ENCODE measurements at places on chromosomes 12 and 14. TPM values are rescaled to one million over a fixed set of nuclear protein-coding genes. Genes with fewer than 3 reads are reported as not detected.
A peak's percentile ranks its signal among the peaks of the same experiment; 100 is the strongest.

DNA sequence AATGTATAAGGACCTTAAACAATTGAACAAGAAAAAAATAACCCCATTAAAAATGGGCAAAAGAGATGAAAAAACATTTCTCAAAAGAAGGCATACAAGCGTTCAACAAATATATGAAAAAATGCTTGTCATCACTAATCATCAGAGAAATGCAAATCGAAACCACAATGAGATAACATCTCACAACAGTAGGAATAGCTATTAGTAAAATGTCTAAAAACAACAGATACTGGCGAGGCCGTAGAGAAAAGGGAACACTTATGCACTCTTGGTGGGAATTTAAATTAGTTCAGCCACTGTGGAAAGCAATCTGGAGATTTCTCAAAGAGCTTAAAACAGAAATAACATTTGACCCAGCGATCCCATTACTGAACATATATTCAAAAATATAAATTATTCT, 769.8 kb upstream of the MGAT4C start:
- DNase-seq = no peak

DNA sequence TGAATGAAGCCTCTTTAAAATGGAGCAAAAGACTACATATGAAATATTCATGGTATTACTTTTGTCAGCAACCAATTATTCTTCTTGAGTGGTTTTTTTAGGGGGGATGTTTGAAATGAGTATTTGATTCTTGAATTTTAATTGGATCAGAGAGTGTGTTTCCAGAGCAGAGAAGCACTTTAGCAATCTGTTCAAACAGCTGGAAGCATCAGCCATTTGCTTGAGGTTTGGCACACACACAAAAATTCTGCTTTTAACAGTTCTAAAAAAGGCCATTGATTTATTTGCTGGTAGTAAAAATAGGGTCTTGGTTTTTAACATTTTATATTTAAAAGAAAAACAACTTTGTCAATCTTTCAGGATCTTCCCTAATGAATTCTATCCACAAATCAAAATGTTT, 292.7 kb downstream of the LRFN5 start:
- no peak for DNase-seq

GRCh38 chr12:104571328-104571727, 114.6 kb downstream of the CHST11 start:
- DNase-seq = no peak

GRCh38 chr14:72155379-72155993, 223.3 kb downstream of the RGS6 start:
- DNase-seq = no peak

DNA sequence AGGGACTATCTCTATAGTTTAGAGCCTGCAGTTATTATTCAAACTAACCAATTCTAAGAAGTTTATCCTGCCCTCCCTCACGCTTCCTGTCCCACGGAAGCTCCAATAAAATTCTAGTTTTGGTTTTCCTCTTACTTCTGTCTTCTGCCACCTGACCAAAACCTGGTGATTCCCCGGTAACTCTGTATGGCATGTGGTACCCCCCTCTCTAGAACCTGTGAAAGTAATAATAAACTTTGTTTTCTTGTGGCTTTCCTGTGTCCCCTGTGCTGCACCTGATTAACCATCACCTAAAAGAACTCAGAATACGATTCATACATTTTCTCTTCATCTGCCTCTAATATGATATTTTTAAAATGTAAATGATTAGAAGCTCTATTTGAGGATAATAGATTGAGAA, 379.8 kb downstream of the APAF1 start:
- no peak for DNase-seq

- DNase-seq = peak; percentile 37
These were observed 95.2 kb upstream of the HMGA2 start for GRCh38 chr12:65728848-65729793.

DNA sequence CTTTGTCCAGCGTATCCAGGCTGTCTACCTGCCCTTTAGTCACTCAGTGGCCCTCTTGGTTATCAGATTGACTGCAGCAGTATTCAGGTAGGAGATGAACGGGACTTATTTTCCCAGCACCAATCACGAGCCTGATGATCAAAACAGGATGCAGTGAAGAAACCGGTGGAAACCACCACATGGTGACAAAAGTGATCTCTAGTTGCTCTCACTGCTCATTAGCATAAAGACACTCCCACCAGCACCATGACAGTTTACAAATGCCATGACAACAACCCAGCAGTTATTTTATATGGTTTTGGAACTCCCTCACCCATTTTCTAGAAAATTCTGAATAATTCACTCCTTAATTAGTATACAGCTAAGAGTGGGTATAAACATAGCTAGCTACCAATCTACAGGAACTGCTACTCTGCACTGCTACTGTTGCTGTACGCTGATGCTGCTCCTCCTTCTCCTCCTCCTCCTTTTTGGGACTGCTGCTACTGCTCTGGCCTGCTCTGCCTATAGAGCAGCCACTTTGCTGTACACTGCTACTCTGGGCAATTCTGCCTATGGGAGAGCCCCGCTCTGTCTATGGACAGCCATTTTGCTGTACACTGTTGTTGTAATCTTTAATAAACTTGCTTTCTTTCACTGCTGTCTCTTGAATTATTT, 142.5 kb upstream of the SSTR1 start:
- DNase-seq = no peak

DNA sequence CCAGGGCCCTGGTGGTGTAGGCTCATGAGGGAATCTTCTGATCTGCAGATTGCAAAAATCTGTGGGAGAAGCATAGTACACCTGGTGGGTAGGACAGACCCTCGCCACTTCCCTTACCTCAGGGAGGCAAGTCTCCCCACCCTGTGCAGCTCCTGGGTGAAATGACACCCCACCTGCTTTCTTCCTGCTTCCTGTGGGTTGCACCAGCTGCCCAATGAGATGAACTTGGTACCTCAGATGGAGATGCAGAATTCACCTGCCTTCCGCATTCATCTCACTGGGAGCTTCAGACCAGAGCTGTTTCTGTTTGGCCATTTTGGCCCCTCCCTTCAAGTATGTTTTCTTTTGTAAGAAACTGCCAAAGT, 4.7 kb downstream of the CLEC2D start:
- DNase-seq = no peak

GRCh38 chr12:56932867-56933266, 1.3 kb downstream of the SDR9C7 start:
- DNase-seq = no peak

GRCh38 chr14:61489512-61489911, 168.1 kb downstream of the PRKCH start:
- no peak for DNase-seq

- DNase-seq = no peak
These were observed 358.7 kb upstream of the TMPO start for GRCh38 chr12:98156697-98157096.

- no peak for DNase-seq
These were observed 46.2 kb upstream of the REP15 start for GRCh38 chr12:27650011-27650410.

DNA sequence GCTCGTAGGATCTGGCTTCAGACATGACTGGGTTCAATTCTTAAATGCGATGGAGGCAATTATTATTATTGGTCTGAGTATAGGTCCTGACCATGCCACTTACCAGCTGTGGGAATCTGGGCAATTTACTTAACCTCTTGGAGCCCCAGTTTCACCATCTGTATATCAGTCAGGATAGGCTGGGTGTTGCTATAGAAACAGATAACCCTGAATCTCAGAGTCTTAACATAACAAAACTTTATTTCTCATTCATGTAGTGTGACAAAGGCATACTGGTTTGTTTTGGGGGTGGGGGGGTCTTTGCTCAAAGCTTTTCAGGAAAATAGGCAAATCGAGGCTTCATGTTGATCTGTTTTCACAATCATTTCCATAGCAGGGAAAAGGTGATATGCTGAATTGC, 199.6 kb upstream of the SRRM4 start:
- no peak for DNase-seq

DNA sequence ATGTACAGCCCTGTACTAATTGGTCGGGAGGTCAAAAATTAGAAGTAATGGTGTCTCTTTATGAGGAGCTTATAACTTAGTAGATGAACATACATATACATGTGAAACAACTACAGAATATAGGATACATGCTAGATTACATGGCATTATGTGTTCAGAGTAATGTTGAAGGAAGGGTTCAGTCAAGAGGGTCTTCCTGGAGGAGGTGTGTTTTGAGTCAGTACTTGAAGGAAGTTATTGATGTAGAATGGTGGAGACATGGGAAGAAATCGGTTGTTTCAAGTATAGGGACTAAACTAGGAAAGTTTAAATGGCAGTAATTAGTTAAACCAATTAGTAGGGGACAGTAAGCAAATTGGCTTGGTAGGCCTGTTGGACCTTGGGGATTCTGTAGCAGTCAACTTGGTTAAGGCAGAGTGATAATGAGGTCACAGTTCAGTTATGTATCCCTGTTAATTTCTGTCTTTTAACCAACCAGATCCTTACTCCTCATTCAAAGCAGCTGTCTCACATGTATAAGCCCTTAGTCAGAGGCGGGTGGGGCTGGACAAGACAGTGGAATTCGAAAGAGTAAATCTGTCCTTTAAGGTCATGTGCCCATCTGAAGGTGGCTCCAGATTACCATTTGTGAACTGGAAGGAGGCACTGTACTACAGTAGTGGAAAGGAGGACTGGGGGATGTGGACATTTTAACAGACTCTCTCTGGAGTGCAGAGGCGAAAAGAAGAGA, 3.5 kb upstream of the ANKRD52 start:
- DNase-seq = peak; percentile 35

DNA sequence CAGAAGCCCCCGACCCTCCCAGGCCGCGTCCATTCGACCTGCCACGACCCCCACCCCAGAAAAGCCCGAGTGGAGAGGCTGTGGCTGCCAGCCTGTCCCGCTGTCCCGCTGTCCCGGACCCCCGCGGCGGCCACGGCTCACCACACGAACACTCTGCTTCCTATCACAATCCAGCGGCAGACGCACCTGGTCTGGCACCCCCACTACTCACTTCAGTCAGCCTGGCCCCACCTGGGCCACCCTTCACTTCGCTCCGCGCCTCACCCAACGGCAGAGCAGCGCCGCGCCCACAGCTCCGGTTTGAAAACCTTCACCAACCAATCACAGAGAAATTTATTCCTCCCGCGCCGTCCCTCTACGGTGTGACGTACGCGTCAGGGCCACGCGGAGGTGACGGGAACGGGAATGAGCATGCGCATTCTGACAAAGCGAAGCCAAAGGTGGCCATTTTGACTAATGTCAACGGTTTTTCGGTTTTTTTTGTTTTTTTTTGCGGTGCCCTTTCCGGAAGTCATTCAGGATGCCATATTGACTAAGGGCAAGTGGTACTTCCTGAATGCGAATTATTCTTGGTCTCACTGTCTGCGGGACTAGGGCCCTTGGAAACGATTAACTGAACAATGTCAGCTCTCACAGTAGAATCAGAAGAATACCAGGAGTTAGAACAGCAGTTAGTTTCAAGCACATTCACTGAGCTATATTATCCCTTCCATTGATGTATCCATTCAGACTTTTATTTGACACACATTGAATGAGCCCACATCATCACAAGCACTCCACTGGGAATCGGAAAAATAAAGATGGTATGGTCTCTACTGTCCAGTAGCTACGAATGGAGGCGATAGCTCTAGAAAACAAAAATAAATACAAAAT, at the start of gene RACGAP1:
TSS of gene RACGAP1 (minus strand) at position 308 of the 873 bp plus-strand sequence. CDS start 8,779 bp downstream, outside the sequence.
- DNase-seq = peak; percentile 90

GRCh38 chr14:20971705-20972021, 16.4 kb downstream of the RNASE2 start:
- DNase-seq = no peak

- DNase-seq = no peak
These were observed 81.2 kb downstream of the MIPOL1 start for GRCh38 chr14:37278636-37279538.

GRCh38 chr12:52293926-52294325, 2.6 kb upstream of the KRT81 start:
- no peak for DNase-seq

GRCh38 chr12:132507656-132508490, 17.9 kb downstream of the FBRSL1 start:
- DNase-seq = no peak

GRCh38 chr12:12788675-12789368, 3.4 kb downstream of the APOLD1 start:
- DNase-seq = peak; percentile 70

DNA sequence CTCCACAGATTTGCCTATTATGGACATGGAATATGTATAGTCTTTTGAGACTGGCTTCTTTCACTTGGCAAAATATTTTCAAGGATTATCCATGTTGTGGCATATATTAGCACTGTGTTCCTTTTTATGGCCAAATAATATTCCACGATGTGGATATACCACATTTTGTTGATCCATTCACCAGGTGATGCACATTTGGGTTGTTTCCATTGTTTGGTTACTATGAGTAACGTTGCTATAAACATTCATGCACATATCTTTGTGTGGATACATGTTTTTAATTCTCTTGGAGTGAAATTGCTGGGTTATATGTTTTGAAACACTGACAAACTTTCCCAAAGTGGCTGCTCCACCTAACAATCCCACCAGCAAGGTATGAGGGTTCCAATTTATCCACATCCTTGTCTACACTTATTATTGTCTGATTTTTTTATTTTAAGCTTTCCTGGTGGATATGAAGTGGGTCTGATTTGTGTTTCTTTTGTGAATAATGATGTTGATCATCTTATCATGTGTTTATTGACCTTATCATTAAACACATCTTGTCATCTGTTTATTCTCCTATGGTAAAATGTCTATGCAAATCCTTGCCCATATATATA, 116.2 kb upstream of the FRMD6 start:
- DNase-seq = no peak

- DNase-seq = no peak
These were observed 780.7 kb downstream of the FLRT2 start for GRCh38 chr14:86310611-86311010.

GRCh38 chr12:1657688-1658087, 28.7 kb downstream of the WNT5B start:
- DNase-seq = no peak

The RNF212B gene
- total RNA-seq = not detected

The ACVRL1 gene
- total RNA-seq = 0.44 TPM

The KRT3 gene
- total RNA-seq = not detected

The STAC3 gene
- total RNA-seq = 5.0 TPM

The CD163 gene
- total RNA-seq = not detected

The GLT8D2 gene
- total RNA-seq = not detected

The DAO gene
- not detected for total RNA-seq

The KLRK1 gene
- not detected for total RNA-seq

The RTL1 gene
- 0.12 TPM for total RNA-seq

Measured in Calu3 (cell line).